ENCODE measurements at places on chromosomes 7 and 10. TPM values are rescaled to one million over a fixed set of nuclear protein-coding genes. Genes with fewer than 3 reads are reported as not detected.

DNA sequence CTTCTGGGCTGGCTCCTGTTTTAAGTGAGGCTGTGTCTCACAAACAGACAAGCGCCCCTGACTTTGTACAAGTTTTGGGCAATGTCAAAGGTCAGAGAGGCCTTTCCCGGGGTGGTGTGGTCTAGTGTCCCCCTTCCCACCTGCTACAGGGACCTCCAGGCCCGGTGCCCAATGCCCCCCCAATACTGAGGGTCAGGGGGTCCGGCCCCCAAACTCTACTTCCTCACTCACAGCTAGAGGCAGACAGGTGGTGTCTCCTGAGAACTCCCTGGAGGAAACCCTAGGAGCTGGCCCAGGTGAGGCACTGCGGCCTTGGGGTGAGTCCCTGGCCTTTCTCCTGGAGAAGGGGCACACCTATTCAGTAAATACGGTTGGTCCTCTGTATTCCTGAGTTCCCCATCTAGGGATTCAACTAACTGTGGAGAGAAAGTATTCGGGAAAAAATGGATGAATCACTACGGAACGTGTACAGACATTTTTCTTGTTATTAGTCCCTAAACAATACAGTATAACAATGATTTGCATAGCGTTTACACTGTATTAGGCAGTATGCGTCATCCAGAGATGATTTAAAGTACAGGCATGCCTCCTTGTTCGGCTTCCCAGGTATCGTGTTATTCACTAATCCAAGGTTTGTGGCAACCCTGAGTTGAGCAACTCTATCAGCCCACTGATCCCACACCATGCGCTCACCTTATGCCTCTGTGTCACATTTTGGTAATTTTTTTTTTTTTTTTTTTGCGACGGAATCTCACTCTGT is 308.1 kb downstream of the WDR37 start:
- DNase-seq: no peak

DNA sequence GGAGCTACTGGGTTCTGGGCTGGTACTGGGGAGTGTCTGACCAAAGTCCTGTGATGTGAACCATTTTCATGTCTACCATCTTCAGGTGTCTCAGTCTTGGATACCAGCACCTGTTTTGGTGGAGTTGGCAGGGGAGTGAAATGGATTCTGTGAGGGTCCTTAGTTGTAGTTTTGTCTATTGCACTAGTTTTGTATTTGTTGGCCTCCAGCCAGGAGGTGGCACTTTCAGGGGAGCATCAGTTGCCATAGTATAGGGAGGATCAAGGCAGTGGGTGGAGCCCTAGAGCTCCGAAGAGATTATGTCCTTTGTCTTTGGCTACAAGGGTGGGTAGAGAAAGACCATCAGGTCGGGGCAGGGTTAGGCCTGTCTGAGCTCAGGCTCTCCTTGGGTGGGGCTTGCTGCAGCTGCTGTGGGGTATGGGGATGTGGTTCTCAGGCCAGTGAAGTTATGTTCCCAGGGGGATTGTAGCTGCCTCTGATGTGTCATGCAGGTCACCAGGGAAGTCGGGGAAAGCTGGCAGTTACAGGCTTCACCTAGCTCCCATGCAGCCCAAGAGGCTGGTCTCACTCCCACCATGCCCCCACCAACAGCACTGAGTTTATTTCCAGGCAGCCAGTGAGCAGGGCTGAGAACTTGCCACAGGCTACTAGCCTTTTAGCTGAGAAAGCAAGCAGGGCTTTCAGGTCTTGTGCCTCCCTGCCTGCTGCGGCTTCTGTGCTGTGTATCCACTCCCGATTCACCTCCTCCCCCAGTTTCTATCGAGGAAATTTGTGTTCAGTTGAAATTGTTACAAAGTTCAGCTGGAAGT is 153.1 kb downstream of the ZNF365 start:
- DNase-seq: no peak

- peak; percentile 43 for DNase-seq
Measured at GRCh38 chr10:73744664-73744975, 448 bp downstream of the SEC24C start.

DNA sequence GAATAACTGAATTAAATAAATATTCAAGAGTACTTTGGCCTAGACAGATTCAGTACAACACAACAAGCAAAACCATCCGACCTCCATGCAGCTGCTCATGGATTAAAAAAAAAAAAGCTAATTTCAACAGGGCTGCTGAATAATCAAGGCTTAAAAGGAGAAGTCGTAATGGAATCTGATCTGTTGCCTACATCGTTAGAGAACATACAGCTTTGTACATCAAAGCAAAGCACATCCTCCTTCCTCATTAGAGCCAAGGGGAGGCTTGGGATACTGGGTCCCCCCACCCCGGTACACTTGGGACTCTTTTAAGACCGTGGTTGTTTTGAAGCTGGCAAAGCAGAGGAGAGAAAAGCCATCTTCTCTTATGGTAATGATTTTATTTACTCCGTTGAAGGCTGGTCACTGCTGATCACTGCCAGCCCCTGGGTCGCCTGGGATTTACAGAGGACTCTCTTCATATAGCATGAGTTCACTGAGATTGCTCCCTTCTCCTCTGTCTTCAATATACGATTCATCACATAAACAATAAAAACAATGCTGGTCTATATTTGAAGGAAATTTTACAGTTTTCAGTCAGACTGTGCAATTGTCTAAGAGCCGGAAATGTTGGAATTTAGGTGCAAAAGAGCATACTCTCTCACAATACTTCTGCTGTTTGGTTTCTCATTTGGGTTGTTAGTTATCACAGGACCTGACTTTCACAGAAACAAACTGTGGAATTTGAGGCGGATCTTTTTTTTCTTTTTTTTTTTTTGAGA is 148.8 kb downstream of the FAM107B start:
- no peak for DNase-seq

DNA sequence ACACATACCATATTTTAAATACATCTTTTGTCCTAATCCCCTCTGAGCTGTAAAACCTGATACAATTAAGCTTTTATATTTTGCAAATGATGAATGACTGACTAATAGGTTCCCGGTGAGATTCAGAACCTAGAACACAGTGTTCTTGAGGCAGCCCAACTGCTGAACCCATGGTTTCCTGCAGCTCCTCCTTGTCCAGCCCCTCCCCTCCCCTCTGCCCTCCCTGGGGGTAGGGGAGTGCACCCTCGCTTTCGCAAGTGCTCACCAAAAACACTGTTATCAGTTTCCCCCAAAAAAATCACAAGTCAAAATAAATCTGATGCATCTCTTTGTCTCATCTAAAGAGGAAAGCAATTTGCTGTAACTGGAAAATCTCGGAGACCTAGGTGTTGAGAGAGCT is 602.8 kb downstream of the KCNMA1 start:
- no peak for DNase-seq

DNA sequence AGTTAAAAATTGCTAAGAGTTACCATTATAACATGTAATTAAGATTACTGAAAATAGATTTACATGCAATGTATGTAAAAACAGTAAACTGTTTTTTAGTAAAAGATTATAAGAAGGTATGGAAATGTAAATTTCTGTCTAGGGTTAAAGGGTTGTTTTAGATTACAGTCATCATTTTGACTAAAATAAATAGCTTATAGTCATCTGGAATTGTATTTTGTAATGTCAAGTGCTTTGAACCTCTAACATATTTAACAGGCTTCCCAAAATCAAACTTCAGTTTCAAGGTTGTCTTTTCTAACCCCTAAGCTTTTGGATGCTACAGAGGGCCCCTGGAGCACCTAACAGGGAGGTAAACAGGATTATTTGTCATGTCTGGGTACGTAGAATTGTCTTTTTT is 35.0 kb upstream of the ZNF746 start:
- no peak for DNase-seq

DNA sequence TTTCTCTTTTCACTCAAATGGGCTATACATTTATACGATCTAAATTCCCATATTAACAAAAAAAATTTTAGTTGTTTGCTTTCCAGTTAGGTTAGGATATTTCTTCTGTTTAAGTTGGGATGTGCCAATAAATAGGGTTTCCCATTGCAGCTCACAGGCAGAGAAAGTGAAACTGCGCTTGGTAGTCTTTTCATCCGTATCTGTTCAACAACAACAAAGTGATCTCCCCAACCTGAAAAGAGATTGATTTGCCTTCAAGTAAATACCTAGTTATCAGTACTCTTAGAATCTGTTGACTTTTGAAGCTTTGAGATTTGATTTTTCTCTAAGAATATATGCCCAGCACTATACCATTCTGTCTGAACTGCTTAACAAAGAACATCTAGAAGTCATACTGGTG is 143.4 kb downstream of the DYNC1I1 start:
- no peak for DNase-seq

DNA sequence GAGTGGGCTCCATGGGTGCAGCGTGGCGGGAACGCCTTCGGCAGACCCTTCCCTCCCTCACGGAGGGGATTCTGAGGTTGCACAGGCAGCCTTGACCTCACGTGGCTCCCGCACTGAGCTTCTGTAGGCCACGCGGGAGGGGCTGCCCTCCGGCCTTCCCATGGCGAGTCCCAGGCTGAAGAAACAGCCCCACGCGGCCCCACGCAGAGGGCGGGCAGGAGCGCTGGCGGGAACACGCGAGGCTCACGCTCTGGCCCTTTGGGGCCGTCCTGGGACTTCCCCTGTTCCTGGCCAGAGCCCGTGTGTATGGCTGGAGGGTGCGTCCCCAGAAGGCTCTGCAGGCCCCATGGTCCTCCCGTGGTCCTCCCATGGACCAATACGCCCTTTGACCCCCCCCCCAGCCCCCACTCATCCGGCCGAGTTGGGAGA is 21.7 kb upstream of the NKX6-2 start:
- no peak for DNase-seq

GRCh38 chr10:11625019-11625735 is 13.7 kb upstream of the USP6NL start:
- DNase-seq: no peak

DNA sequence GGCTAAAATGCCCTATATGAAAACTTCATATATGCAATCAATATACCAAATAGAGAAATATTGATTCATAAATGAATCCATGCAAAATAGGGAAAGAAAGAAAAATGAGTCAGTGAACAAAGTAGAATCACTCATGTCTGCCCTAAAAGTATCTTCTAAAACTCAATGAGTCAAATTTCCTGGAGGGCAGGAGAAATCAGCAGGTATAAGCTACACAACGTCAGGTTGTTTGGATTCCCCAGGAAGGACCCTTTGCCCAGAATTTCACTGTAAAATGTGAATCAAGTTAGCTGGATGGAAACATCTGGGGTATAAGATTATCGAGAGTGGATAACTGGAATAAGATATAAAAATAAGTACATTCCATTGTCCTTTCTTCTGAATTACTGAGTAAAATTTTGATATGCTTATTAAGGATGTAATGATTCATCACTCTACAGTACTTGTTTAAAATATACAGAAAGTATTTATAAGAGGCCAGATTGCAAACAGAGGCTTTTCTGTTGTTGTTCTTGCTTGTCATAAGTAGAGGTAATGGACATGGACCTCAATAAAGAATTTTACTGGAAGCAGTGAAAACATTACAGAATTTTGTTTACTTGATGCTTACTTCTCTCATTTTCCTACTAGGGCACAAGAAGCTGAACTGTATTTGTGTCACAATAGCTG is 99.0 kb downstream of the AGMO start:
- DNase-seq: no peak

DNA sequence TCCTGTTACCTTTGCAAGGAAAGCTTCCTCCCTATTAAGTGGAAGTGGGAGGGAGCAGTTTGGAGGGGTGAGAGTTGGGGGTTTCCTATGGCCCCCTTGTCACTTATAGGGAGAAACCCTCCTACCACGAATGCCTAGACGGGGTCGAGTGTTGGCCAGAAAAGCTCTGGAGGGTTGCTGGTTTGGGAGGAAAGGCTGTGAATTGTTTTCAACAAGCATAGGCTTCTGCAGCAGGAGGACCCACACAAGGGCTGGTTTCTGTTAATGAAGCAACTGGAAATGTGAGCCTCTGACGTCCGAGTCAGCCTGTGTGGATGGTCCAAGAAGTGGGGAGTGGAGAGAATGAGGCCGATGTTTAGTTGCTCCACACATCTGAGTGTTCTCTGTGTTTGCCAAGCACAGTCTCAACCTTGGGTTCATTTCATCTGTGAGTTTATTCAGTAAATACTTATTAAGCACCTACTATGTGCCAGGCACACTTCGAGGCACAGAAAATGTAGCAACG is 37.3 kb upstream of the LEP start:
- DNase-seq: no peak

DNA sequence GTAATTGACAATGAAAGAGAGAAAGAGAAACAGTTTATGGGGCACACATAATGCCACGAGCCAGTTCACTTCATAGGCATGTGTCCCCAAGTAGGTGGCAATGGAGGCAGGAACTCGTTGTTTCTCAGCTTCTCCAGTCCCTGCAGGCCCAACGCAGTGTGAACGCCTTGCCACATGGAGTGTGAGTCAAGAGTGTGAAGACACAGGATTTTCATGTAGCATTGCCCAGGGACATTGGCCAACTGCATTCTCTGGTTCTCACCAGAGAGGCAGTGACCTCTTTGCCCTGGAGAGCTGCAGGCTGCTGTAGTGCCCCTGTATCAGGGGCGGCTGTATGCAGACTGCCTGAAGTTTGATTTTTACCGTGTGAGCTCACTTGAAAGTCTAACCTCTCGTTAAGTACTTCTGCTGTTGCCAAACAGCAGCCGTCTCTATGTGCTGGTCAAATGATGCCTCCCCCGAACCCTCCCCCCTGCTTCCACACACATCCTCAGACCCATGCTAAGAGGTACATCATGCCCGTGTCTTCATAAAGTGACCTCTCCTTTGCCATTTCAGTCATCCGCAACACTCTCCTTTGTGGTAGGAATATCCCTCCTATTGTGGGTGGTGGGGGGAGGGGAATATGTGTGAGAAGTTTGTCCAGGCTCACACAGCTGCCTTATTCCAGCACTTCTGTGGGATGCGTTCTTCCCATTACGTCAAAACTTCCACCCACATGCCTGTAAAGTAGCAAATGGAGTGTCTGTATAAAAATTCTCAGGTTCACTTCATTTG is 12.7 kb downstream of the LRRC18 start:
- DNase-seq: no peak

- no peak for DNase-seq
Measured at GRCh38 chr10:1648648-1649047, 88.7 kb downstream of the ADARB2 start.

- no peak for DNase-seq
Measured at GRCh38 chr10:60206735-60207134, 182.9 kb downstream of the ANK3 start.

DNA sequence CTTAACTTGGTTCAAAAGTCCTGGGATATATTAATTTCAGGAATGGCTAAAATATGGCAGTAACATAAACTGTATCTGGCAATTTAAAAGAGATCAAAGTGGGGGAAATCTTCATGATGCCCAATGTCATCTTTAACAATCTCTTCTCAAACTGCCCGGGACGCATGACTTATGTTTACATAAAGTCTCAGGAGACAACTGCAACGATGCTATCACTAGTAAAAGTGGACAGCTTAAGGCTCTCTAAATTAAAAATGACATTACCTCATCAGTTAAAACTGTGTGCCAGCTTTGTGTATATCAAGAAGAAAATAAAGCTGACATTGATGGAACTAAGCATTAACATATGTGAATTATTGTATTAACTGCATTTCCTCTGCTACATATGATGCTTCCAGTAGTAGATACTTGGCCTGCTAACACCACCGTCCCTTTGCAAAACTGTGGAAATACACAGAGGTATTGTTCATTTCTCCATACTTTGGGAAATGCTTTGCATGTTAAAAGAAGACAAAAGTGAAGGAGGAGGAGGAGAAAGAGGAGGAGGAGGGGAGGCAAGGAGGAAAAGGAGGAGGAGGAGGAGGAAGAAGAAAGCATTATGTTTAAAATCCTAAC is 62.4 kb downstream of the NRP1 start:
- DNase-seq: no peak

The TDRD1 gene
- total RNA-seq: 0.63 TPM

The RNF32 gene
- total RNA-seq: 0.43 TPM

The TFR2 gene
- 16.1 TPM for total RNA-seq

The EXOSC1 gene
- 60.3 TPM for total RNA-seq

The AMPH gene
- not detected for total RNA-seq

The CRCP gene
- 41.9 TPM for total RNA-seq

The VSTM2A gene
- total RNA-seq: not detected

The BEND7 gene
- total RNA-seq: not detected

The HNRNPH3 gene
- total RNA-seq: 198 TPM

All from activated T-cell treated with anti-CD3 and anti-CD28 coated beads, Interleukin-2, amount 50 U/mL, for 4 hours (primary cell).